ENCODE measurements at places on chromosomes 3 and 15. TPM values are rescaled to one million over a fixed set of nuclear protein-coding genes. Genes with fewer than 3 reads are reported as not detected.

The EPHB3 gene
- 23.2 TPM for total RNA-seq

The WDR49 gene
- not detected for total RNA-seq

The IGDCC3 gene
- 0.31 TPM for total RNA-seq

The SI gene
- not detected for total RNA-seq

The WDR93 gene
- not detected for total RNA-seq

The CYP8B1 gene
- not detected for total RNA-seq

The OXTR gene
- total RNA-seq: 5.1 TPM

The CHRD gene
- 18.8 TPM for total RNA-seq

The DNAJA4 gene
- total RNA-seq: 9.8 TPM

The KIF15 gene
- total RNA-seq: 0.47 TPM

The NEIL1 gene
- 5.8 TPM for total RNA-seq

The GP5 gene
- total RNA-seq: 0.31 TPM
